ENCODE measurements at places on chromosomes 16 and 17. TPM values are rescaled to one million over a fixed set of nuclear protein-coding genes. Genes with fewer than 3 reads are reported as not detected.

ABCC11 gene
- total RNA-seq: under 0.01 TPM

KRT25 gene
- total RNA-seq: not detected

ALOX12 gene
- total RNA-seq: not detected

IRX6 gene
- total RNA-seq: not detected

BMERB1 gene
- total RNA-seq: 43.1 TPM

OR3A3 gene
- total RNA-seq: not detected

NECAB2 gene
- total RNA-seq: 0.47 TPM

TEKT5 gene
- total RNA-seq: 0.09 TPM

SPIRE2 gene
- 3.2 TPM for total RNA-seq
